A549 treated with Mapracorat at 1 μM for 4 hours (cell line): ENCODE measurements at places on chromosomes 12 and 14. TPM values are rescaled to one million over a fixed set of nuclear protein-coding genes. Genes with fewer than 3 reads are reported as not detected.

DNAI7 gene
- 0.07 to 0.52 TPM (median 0.08 TPM) in 5 replicates for total RNA-seq

PLEKHG7 gene
- not detected in 5 replicates for total RNA-seq

PROX2 gene
- not detected in 5 replicates for total RNA-seq

HOXC4 gene
- total RNA-seq: 2.1 to 3.7 TPM (median 3.3 TPM) in 5 replicates

TMEM132C gene
- total RNA-seq: not detected in 5 replicates

SERPINA1 gene
- 0.80 to 1.8 TPM (median 1.1 TPM) in 5 replicates for total RNA-seq

CRIP2 gene
- 112 to 211 TPM (median 199 TPM) in 5 replicates for total RNA-seq

LALBA gene
- not detected in 5 replicates for total RNA-seq

P3H3 gene
- total RNA-seq: 19.8 to 29.8 TPM (median 28.7 TPM) in 5 replicates

KRT3 gene
- 0.06 to 0.11 TPM in 2 of 5 replicates, not detected in the others for total RNA-seq

GOLT1B gene
- 69.7 to 115 TPM (median 96.1 TPM) in 5 replicates for total RNA-seq

PSME1 gene
- 159 to 187 TPM (median 162 TPM) in 5 replicates for total RNA-seq

CD163 gene
- total RNA-seq: 0.09 TPM in 1 of 5 replicates, not detected in the others

PLD4 gene
- total RNA-seq: 0.09 to 0.26 TPM in 2 of 5 replicates, not detected in the others

EIF2S3B gene
- total RNA-seq: 0.52 to 0.93 TPM (median 0.74 TPM) in 5 replicates

TAS2R42 gene
- total RNA-seq: not detected in 5 replicates

LGR5 gene
- total RNA-seq: not detected in 5 replicates

SRGAP1 gene
- 9.2 to 11.1 TPM (median 10.7 TPM) in 5 replicates for total RNA-seq

CMA1 gene
- total RNA-seq: not detected in 5 replicates

RPAP3 gene
- total RNA-seq: 33.1 to 48.7 TPM (median 44.1 TPM) in 5 replicates
